ENCODE measurements at places on chromosomes 1 and 21. TPM values are rescaled to one million over a fixed set of nuclear protein-coding genes. Genes with fewer than 3 reads are reported as not detected.

Gene MSH4
- 0.66 TPM for total RNA-seq

Gene LEMD1
- not detected for total RNA-seq

Gene FMN2
- total RNA-seq: 1.5 TPM

Gene TMEM35B
- total RNA-seq: 36.0 TPM

Gene NBPF6
- not detected for total RNA-seq

Gene SPAG17
- total RNA-seq: under 0.01 TPM

Gene EDARADD
- not detected for total RNA-seq

Gene ZZZ3
- total RNA-seq: 111 TPM

Gene BATF3
- 3.3 TPM for total RNA-seq

Gene POLR3C
- 38.3 TPM for total RNA-seq

Gene LCE1B
- not detected for total RNA-seq

Gene KLHDC7A
- total RNA-seq: not detected

Gene MYCBP
- 2.1 TPM for total RNA-seq

Gene RORC
- under 0.01 TPM for total RNA-seq

Gene SLC44A5
- total RNA-seq: under 0.01 TPM

Gene S100A7A
- not detected for total RNA-seq

Gene OR10J5
- total RNA-seq: not detected

Gene TPTE
- total RNA-seq: not detected

Gene SPTA1
- total RNA-seq: 0.17 TPM

Gene IFI6
- total RNA-seq: 68.4 TPM

Gene RBM15
- total RNA-seq: 26.5 TPM

Gene COL11A1
- 0.26 TPM for total RNA-seq

Gene ICOSLG
- under 0.01 TPM for total RNA-seq

Gene GPR52
- 0.66 TPM for total RNA-seq

Gene TTLL10
- not detected for total RNA-seq

Gene EEIG2
- 27.2 TPM for total RNA-seq

Data from fibroblast of lung (primary cell).